ENCODE measurements at places on chromosomes 7 and 10.

DNA sequence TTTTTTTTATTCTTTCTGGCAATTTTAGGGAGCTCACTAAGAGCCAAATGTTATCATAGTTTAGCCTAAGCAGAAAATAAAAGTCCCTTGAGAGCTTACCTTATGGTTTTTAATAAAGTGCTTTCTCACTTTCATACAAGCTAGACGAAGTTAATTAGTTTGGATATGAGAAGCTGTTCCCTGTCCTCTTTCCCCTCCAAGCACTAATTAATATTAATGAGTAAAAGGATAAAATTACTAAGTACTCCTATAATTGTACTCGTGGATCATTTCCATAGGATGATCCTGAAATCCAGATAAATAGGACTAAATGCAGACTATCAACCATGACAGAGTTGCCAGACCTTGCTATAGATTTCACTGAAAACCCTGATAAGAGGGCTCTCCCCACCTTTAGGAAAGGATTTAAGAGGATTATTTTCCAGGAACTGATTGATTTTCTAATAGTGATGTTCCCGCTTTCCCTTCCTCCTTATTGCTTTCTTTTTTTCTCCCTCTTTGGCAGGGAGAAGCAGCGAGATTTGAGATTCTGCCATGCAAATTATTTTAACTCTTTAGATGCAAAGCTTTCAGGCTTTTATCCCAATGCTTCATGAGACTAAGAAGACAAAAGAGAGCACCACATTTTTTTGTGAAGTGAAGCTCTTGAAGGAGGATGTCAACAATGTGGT lies 58.3 kb upstream of the HECW1 start:
- no peak for DNase-seq

DNA sequence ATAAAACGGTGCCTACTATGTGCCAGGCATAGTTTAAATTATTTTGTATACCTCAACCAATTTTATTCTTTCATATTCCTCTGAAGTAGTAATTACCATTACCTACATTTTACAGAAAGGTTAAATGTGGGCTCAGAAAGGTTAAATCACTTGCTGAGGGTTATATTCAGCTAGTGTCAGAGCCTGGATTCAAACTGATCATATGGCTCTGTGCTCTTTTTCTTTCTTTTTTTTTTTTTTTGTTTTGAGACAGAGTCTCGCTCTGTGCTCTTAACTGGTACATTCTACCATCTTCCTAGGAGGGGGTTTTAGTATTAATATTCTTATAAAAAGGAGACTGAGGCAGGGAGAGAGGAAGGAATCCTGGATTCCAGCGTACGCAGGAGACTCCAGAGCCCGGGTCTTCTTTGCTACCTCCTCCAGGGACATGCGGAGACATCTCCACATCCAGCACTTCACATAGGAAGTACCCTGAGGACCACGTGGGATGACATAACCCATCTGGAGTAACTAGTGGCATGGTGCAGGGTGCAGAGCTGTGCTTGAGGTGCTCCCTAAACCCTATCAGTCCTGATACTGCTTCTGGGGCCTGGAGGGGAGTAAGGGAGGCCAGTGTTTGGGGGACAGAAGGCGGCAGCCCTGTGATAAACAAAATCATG lies 29.6 kb upstream of the ATXN7L1 start:
- no peak for DNase-seq

- no peak for DNase-seq
Measured at GRCh38 chr7:100632951-100633717, 8.2 kb downstream of the TFR2 start.

DNA sequence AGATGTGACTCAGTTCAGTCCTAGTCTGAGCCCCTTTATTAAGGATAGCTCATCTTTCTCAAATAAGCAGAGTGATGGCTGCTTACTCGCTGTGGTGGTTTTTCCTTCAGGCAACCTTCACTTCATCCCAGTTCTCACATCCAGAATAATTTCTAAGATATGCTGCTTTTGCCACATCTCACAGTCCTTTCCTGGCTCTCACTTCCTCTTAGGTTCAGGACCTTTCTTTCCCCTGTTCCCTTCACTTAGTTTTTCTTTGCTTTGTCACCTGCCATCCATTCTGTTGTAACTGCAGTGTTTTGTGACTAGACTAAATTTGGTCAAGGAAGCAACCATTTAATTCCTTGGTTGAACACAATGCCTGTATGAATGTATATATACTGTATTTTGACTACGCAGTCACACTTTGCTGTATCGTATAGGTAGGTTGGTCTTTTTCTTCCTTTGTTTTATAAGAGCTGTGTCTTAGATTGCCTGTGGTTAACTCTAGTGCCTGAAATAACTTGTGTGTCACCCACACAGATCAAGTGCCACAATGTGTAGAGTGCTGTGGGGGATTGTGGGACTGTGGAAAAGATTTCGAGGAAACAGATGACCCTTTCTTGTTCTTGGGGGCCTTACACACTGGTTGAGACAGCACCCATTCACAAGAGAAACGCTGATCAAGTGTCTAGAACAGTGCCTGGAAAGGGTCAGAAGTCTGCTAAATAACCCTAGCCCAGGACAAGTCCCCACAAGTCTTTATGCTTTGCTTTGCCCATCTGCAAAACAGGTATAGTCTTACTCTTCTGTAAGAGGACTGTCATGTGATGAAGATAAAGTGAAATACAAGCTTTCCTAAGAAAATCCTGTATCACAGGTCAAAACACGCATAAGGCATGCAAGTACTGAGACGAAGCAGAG lies 2.6 kb downstream of the ZNF655 start:
- DNase-seq, result no peak

GRCh38 chr7:101690061-101690460 lies 61.0 kb upstream of the MYL10 start:
- DNase-seq, result no peak

GRCh38 chr7:30068117-30068516 lies 39.9 kb downstream of the PLEKHA8 start:
- DNase-seq, result peak; percentile 46

- no peak for DNase-seq
Measured at GRCh38 chr7:29359482-29360093, 165.0 kb downstream of the CHN2 start.

GRCh38 chr10:99005254-99005653 lies 230.4 kb downstream of the HPSE2 start:
- DNase-seq, result no peak

DNA sequence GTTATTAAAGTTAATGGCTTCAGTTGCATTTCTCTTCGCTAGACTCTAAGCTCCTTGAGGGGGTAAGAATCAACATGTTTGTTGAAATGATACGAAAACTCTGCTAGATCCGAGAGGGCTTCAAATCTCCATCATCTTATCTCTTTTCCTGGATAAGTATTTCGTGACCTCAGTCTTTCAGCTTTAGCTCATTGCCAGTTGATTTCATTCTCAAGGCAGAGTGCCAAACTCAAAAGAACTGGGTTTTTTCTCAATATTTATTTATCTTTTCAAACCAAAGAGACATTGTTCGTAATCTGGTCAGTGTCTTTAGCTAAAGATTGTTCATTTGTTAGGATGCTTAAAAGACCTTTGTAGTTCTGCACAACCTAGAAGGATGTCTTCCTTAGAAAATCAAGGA lies 108.9 kb downstream of the ARID5B start:
- no peak for DNase-seq

Data from fibroblast of the conjunctiva (primary cell).